NCI-H1105 (cell line): ENCODE measurements at places on chromosomes 5 and 9.

DNA sequence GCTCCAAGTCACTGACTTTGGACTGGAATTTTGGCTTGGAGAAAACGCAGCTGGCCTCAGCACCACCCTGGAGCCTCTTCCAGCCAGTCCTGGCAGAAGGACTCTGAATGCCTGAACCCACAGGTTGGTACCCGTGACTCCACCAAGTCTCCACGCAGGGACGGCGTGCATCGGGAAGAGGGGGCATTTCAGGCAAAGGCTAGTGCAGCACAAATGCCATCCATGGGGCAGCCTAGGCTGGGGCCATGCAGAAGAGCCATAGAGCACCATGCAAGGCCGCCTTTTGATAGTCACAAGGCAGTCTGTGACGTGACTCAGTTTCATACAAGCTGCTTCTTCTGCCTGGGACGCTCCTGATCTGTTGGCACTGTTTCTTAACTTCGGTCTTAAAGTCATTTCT lies 28.0 kb downstream of the GDNF start:
- DNase-seq, result no peak

- DNase-seq, result no peak
Measured at GRCh38 chr5:53418409-53418808, 62.0 kb upstream of the FST start.

- no peak for DNase-seq
Measured at GRCh38 chr5:38447056-38447455, 109.4 kb downstream of the LIFR start.

DNA sequence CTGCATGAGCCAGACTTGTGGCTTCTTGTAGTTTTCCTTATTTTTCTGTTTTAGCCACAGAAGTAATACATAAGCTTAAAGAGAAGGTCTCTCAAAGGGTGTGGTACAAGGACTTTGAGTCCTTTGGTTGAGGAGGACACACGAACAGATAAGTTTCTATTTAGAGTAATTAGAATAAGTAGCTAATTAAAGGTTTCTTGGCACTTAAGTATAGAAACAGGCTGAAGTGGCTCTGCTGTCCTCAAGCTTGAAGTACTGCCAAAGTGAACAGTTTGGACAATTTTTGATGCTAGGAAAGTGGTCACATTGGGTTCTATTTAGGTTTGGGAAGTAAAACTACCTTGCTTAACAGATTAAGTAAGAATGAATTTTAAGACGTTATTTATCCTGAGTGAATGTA lies 278.3 kb upstream of the MPDZ start:
- peak; percentile 45 for DNase-seq

DNA sequence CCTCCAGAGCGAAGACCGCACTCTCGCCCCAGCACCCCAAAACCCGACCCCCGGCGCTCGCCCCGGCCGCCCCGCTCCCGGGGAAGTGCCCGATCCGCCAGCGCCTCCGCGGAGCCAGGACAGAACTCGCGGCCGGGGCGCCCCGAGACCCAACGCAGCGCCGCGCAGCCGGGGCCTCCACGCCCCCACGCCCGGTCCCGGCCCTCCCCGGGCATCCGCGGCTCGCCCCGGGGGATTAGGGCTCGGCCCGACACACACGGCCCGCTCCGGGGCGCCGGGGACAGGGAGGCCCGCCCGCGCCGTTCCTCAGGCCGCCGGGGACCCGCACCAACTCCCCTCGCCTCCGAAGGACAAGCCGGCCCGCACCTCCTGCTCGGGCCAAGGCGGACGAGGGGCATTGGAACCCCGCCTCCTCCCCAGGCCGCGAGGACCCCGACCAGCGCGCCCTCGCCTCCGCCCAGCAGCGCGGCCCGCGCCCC lies 544 bp downstream of the FNBP1 start:
- DNase-seq, result no peak

GRCh38 chr5:54704825-54705224 lies 187.3 kb downstream of the SNX18 start:
- no peak for DNase-seq

GRCh38 chr9:86407022-86407421 lies 52.8 kb upstream of the TUT7 start:
- DNase-seq, result no peak

DNA sequence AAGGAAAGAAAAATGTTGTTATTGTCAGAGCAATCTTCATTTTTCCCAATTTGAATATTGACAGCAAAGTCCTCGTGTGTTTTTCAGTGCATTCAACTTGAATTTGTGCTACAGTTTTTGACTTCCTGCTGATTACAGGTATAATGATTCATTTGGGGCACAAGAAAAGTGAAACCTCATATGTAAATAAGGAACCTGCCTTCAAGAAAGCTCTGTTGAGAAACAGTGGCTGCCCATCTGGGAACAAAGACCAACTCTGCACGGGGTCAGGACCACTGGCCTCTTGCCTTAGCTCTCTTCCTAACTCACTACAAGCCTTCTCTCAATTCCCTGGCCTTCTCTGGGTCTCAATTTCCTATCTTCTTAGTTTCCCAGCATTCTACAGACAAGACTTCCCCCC lies 21.0 kb downstream of the TIMD4 start:
- no peak for DNase-seq

GRCh38 chr5:10243660-10244240 lies 5.9 kb downstream of the ATPSCKMT start:
- DNase-seq, result no peak

DNA sequence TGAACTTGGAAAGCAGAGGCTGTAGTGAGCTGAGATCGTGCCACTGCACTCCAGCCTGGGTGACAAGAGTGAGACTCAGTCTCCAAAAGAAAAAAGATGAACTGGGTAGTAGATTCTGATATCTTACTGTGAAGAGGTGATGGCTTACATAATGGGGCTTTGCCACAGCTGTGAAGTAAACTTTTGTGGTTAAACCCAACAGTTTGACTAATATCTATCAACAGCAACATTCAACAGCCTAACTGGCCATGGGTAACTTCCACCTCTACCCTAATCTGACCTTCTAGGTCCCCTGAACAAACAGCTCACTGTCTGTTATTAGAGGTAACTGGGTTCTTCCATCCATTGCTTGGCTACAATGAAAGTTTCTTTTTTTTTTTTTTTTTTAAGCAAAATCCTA lies 52.1 kb downstream of the TLE1 start:
- no peak for DNase-seq

GRCh38 chr5:177402271-177403043 lies 2.0 kb upstream of the PFN3 start:
- DNase-seq, result peak; percentile 65

DNA sequence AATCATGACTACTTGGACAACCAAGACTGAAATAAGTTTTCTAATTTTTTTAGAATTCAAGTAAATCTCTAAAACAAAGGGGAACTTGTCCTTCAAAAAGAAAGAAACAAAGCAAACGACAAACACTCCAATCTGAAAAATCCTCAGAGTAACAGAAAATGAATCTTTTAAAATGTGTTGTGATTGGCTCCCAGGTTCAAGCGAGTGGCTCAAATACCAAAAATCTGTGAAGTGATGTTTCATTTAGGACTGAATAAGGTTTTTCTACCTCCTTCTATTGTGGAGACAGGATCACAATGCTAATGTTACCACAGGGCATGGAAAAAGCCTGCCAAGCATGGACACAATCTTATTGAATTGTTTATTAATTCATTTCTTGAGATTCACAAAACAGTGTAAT lies 415.7 kb downstream of the RAB3C start:
- DNase-seq, result no peak

GRCh38 chr5:139698490-139699146 lies 50.5 kb downstream of the CXXC5 start:
- DNase-seq, result no peak

DNA sequence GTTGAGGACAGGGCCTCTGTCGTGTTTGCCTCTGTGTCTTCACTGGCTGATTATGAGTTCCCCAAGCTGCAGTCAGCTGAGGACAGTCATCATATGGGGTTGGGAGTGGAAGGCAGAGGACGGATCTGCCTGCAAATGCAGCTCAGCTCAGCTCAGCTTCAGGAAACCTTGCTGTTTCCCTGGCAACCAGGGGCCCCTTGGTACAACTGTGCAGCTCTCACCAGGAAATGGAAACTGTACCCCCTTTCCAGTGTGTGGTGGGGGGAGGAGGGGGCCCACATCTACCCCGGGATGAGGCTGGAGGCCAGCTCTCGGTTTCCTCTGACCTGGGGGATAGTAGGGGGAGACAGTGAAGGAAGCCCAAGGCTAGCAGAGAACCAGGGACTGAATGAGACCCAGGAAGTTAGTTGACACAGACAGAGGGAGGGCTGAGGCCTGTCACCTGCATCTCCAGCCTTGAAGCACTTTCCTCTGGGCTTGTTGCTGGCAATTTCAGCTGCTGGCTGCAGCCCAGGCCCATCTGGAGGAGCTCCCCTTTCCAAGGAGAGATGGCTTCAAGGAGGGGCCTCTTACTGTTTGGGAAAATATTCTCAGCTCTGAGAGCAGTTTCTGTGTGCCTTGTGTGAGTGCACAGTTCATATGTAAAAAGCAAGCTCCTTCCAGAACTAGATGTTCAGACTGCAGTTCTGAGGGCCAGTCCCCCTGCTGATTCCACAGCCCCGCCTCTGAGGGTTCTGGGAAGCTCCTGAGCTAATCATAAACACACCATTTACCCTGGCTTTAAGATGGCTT lies 6.9 kb downstream of the ANXA6 start:
- no peak for DNase-seq

DNA sequence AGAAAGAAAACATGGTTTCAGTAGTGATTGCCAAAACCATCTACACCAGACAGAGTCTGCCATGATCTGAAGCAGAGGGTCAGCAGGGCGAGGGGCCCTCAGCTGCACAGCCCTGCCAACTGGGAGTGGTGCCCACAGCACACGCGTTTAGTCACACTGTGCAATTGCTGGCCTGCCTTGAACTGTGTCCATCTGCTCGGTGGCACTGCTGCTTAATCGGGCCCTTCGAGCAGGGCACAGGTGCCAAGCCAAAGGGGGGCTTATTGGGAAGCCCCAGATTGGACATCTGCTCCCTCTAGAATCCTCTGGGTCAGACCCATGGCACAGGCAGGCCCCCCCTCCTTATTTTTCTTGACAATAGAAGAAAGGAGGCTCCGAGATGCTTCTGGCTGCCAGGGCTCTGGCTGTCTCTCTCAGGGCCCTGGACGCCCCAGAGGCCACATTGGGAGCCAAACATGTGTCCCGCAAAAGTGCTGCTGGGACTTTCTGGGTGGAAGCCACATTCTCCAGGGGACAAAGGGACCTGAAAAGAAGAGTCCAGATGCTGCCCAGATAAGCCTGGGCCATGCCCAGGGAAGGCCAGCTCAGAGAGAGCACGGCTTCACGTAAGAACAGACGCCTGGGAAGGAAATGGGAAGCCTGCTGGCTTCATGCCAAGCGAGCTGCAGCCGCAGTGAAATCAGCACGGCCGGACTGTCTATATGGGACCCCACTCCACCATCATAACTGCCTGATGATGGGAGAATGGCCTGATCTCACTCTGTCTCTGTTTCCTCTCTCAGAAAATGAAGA lies 349.2 kb downstream of the GADD45G start:
- no peak for DNase-seq

- no peak for DNase-seq
Measured at GRCh38 chr9:121153642-121154041, 48.0 kb downstream of the RAB14 start.

GRCh38 chr5:351084-351920 lies 29.8 kb downstream of the AHRR start:
- no peak for DNase-seq

DNA sequence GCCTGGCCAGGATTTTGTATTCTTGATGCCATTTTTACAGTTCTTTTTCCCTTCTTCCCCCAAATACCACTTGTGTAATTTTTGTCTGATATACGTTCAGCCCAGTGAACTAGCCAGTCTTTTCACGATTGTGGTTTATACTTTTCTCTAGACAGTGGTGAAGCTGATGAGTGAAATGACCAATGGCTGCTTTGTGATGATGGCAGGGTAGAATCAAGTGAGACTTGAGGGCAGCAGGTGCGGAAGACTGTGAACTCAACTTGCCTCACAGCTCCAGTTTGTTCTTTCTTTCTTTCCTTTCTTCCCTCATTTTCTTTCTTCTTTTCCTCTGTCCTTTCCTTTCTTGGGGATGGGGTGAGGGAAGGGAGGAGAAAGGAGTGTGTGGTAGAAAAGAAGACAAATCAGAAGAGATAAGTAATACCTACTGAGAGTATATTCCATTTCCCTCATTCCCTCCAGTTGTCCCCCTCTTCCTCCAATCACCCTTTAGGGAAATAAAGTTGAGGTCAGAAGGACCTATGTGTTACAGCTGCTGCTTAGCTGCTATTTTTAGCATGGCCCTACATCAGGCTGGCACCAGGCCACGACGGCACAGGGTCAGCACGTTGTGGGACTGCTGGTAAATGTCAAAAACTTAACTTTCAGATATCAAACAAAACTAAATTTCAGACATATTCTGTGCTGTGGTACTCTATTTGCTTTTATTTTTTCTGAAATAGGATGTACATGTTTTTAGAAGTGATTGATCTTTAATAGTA lies 12.3 kb downstream of the ZSWIM6 start:
- DNase-seq, result no peak
